Activated naive CD4-positive, alpha-beta T cell treated with anti-CD3 and anti-CD28 coated beads, Interleukin-2, amount 50 U/mL, for 72 hours (primary cell): ENCODE measurements at places on chromosomes 3 and 15. TPM values are rescaled to one million over a fixed set of nuclear protein-coding genes. Genes with fewer than 3 reads are reported as not detected.

DNA sequence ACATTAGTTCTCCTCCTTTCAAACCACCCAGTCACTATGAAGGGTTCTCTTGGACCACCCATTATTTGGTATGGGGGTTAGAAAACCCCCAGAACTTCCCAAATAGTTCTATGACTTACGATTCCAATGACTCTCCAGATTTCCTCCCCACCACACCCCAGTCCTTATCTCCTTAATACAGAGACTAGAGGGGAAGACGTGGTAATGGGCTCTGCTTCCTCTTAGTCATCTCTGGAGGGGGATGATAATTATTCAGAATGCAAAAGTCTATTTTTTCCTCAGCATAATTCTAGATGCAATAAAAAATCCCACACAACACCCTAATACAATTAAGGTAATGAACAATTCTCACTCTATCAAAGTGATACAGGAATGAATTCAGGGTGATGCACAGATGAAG lies 48.9 kb upstream of the CFAP161 start:
- no peak for DNase-seq

- DNase-seq: no peak
Measured at GRCh38 chr3:14849638-14850230, 31.0 kb downstream of the FGD5 start.

HRH1 gene
- total RNA-seq: 1.6 TPM

GRM2 gene
- total RNA-seq: 0.16 TPM

DNA sequence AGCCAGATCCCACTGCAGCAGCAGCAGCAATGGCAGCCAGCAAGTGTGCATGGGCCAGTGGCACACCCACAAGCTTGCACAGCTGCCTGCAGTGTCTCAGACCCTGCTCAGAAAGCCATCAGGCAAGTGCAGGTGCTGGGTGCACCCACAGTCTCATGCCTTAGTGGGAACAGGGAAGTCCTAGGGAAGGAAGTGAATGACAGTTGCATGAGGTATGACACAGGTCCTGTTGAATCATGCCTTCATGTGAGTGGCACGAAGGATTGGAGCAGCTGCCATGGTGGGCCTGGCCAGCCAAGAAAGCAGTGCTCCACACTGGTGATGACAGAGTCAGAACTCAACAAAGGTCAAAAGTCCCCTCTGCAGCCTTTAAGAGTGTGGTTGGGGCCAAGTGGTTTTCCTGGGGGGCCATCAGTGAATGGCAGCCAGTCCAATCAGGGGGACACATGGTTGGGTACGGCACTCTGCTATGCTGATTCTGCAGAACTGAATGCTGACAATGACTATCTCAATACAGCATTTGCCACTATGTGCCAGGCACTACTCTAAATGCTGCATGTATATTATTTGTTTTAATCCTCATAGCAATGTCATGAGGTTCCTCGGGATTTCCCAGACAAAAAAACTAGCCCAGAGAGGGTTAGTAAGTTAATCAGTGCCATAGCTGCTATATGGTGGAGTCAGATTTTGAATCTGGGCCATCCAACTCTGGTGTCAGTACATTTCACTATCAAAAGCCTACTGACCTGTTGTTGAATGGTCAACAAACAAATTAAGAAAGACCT lies 94.3 kb downstream of the AQP9 start:
- no peak for DNase-seq

IMPDH2 gene
- total RNA-seq: 637 TPM

DNA sequence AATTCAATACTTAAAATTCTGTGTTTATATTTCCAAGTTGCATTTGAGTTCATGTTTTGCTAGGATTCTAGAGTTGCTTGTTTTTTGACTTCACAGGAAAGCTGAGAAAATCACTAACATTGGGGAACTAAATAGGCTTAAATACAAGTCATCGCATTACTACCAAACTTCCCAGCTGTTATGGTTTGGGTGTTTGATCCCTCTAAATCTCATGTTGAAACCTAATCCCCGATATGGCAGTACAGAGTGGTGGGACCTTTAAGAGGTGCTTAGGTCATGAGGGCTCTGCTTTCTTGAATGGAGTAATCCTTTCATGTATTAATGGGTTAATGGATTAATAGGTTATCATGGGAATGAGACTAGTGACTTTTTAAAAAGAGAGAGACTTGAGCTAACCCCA lies 77.2 kb upstream of the ARPP21 start:
- DNase-seq: no peak

FAM81A gene
- 0.41 TPM for total RNA-seq

GRCh38 chr15:99616129-99616528 lies 50.3 kb downstream of the MEF2A start:
- DNase-seq: no peak

GRCh38 chr3:150743508-150743907 lies 19.5 kb downstream of the SIAH2 start:
- DNase-seq: no peak

CPNE9 gene
- total RNA-seq: 0.11 TPM

MAPK6 gene
- 30.9 TPM for total RNA-seq

P2RY1 gene
- 1.9 TPM for total RNA-seq

GRCh38 chr3:63824309-63824708 lies 5.2 kb downstream of the C3orf49 start:
- no peak for DNase-seq

GRCh38 chr3:112633757-112634156 lies 7.2 kb downstream of the CCDC80 start:
- DNase-seq: no peak

C2CD4A gene
- 0.14 TPM for total RNA-seq

- no peak for DNase-seq
Measured at GRCh38 chr3:186577521-186577920, 7.0 kb downstream of the DNAJB11 start.

DNA sequence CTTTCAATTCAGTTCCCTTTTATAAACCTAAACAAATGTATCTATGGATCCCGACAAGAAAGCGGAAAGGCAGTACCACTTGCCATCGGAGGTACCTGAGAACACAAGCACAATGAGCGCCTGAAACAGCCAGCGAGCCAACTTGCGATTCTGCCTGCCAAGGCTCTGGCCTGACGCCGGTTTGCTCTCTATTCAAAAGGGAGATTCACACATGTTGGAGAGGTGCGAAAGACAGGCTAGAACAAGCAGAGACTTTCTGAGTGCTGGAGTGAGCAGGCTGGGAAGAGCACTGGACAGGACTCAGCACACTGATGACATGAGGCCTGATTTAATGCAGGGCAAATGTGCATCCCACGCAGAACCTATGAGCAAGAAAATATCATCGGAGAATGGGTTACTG lies 17.7 kb upstream of the PRR23E start:
- no peak for DNase-seq

GRCh38 chr3:117356091-117356705 lies 646.6 kb downstream of the TUSC7 start:
- DNase-seq: no peak

TEX55 gene
- total RNA-seq: not detected

- DNase-seq: no peak
Measured at GRCh38 chr3:19213603-19214220, 65.4 kb downstream of the KCNH8 start.
